ENCODE measurements at places on chromosomes 7 and 10. TPM values are rescaled to one million over a fixed set of nuclear protein-coding genes. Genes with fewer than 3 reads are reported as not detected.

IQUB gene
- 5.9 TPM for total RNA-seq

FFAR4 gene
- 0.30 TPM for total RNA-seq

TMEM213 gene
- total RNA-seq = not detected

RELN gene
- total RNA-seq = 131 TPM

MKX gene
- total RNA-seq = 6.6 TPM

TFPI2 gene
- 5.4 TPM for total RNA-seq

TYSND1 gene
- total RNA-seq = 6.8 TPM

NYAP1 gene
- 12.0 TPM for total RNA-seq

HMX2 gene
- not detected for total RNA-seq

MEPCE gene
- total RNA-seq = 18.5 TPM

HUS1 gene
- 19.8 TPM for total RNA-seq

PDE1C gene
- 24.0 TPM for total RNA-seq

FAM24B gene
- total RNA-seq = 4.9 TPM

PIK3AP1 gene
- total RNA-seq = 4.3 TPM

THNSL1 gene
- total RNA-seq = 15.5 TPM

CYP17A1 gene
- total RNA-seq = 0.79 TPM

SEMA3D gene
- total RNA-seq = 41.0 TPM

DDX50 gene
- 51.8 TPM for total RNA-seq

PIK3CG gene
- 3.4 TPM for total RNA-seq

GPR26 gene
- total RNA-seq = 7.6 TPM

FBXL13 gene
- 8.9 TPM for total RNA-seq

CLEC2L gene
- total RNA-seq = 5.7 TPM

OR2A42 gene
- total RNA-seq = 0.10 TPM

CDK1 gene
- 44.4 TPM for total RNA-seq

SEC31B gene
- total RNA-seq = 6.4 TPM

NKX2-3 gene
- not detected for total RNA-seq

LAMB4 gene
- total RNA-seq = 0.50 TPM

LRRC18 gene
- not detected for total RNA-seq

VWC2 gene
- total RNA-seq = 2.4 TPM

AGMO gene
- 1.8 TPM for total RNA-seq

EZH2 gene
- total RNA-seq = 17.2 TPM

ADAP1 gene
- 65.6 TPM for total RNA-seq

NFE2L3 gene
- total RNA-seq = 5.4 TPM

LSM5 gene
- 29.7 TPM for total RNA-seq

GPR146 gene
- total RNA-seq = 6.4 TPM

AQP1 gene
- 81.2 TPM for total RNA-seq

CTAGE8 gene
- 0.20 TPM for total RNA-seq

TRPV5 gene
- not detected for total RNA-seq

EMX2 gene
- total RNA-seq = 1.9 TPM

GRM3 gene
- 22.1 TPM for total RNA-seq

HYAL4 gene
- 0.11 TPM for total RNA-seq

DAGLB gene
- 17.3 TPM for total RNA-seq

ANKRD1 gene
- total RNA-seq = not detected

YKT6 gene
- 48.0 TPM for total RNA-seq

SPDYE5 gene
- total RNA-seq = 0.10 TPM

VPS37D gene
- 8.9 TPM for total RNA-seq

RADIL gene
- total RNA-seq = 4.8 TPM

SLC16A9 gene
- total RNA-seq = 108 TPM

AKR1C4 gene
- not detected for total RNA-seq

IL2RA gene
- total RNA-seq = 0.10 TPM

PLEKHS1 gene
- total RNA-seq = not detected
